ENCODE measurements at places on chromosomes 11 and 22. TPM values are rescaled to one million over a fixed set of nuclear protein-coding genes. Genes with fewer than 3 reads are reported as not detected.
A peak's percentile ranks its signal among the peaks of the same experiment; 100 is the strongest.

SLC35C1 gene
- 10.7 TPM for total RNA-seq

SELENOO gene
- total RNA-seq, result 18.8 TPM

THY1 gene
- total RNA-seq, result 5.4 TPM

APLNR gene
- not detected for total RNA-seq

MPEG1 gene
- total RNA-seq, result not detected

SNRPD3 gene
- total RNA-seq, result 131 TPM

KIRREL3 gene
- total RNA-seq, result not detected

MMP1 gene
- total RNA-seq, result not detected

PGA3 gene
- total RNA-seq, result not detected

DNA sequence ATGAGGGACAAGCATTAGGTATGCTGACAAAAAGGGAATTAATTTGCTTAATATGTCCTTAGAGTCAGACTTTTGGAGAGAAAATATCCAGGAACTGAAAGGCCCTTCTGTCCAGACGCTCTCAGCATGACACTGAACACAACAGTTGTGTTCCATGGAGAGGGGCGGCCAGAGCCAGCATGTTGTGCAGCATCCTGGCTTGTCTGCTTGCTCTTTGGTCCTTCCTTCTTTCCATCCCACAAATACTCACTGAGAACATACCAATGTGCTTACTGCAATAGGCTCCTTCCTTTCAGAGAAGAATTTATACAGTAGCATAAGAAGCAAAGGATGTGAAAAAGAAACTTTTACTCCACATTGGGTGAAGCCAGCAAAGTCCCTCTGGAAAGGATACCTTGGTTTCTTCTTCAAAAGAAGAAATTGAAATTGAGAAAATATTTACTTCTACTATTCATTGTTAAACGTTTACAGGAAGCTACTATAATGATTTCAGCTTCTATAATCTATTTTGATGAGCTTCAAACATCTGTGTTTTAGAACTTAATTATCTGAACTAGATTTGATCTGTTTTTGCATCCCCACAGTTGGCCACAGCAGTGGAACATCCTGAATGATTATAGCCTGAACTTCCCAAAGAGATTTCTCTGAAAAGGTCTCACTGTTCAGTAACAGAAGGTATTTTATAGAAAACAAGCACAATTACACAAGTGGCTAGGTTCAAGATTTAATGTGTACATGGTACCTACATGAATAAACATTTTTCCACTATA, 304.1 kb upstream of the PITPNB start:
- DNase-seq, result no peak

GRCh38 chr11:78855116-78855515, 280.5 kb upstream of the NARS2 start:
- no peak for DNase-seq

DNA sequence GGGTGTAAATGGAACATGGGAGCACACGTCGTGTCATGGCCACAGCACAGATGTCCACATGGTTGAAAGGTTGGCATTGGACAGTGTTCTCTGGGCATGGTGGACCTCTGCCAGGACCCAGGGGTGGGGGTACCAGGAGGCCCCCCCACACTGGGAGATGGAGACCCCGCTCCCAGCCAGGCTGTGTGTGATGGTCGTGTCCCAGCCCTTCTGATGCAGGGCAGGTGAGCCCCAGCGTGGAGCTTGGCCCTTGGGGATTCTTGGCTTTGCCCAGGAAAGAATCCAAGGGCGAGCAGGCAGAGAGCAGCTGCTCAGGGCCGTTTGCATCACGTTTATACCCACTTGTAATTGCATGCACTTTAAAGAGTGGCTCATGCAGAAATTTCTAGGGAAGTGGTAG, 22.0 kb upstream of the BRSK2 start:
- DNase-seq, result no peak

DNA sequence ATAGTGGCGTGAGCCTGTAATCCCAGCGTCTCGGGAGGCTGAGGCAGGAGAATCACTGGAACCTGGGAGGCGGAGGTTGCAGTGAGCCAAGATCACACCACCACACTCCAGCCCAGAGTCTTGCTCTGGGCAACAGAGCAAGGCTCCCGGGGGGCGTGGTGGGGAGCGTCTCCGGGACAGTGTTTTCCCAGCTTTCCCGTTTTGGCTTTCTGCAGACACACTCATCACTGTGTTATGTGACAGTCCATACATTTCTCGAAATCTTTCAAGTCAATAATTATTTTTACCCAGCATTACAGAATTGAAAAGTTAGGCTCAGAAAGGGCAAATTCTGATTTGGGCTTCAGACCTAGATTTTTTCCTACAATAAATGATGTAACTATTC, 31.7 kb downstream of the NEAT1 start:
- DNase-seq, result no peak

DNA sequence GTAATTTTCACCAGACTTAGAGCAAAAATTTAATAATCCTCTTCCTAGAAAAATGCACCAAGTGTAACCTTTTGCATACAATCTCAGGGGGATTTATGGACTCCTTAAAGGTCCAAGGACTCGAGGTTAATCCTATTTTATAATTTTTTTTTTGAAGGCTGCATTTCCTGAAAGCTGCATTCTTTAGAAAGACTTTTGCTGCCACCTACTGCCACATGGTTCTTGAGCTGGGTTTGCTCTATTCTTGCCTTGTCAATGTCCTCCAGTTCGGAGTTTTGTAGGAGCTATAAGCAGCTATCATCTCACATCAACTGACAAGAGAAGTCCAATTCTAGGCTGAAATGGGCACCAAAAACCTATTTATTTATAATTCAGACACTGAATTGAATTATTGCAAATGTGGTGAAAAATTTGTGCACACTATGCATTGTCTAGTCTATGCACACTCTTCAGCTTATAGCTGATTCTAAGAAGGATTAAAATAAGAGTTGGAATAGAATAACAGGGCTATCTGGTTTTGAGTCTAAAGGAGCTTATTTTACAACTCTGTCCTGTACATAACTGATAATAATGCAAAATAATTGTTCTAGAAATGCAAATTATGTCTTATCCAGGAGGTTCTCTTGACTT, 31.3 kb downstream of the TRAF6 start:
- peak; percentile 38 for DNase-seq

- DNase-seq, result no peak
Observed at GRCh38 chr11:19628018-19628417, 84.6 kb upstream of the NAV2 start.

- DNase-seq, result peak; percentile 68
Observed at GRCh38 chr11:133834682-133835592, 10.4 kb downstream of the SPATA19 start.

DNA sequence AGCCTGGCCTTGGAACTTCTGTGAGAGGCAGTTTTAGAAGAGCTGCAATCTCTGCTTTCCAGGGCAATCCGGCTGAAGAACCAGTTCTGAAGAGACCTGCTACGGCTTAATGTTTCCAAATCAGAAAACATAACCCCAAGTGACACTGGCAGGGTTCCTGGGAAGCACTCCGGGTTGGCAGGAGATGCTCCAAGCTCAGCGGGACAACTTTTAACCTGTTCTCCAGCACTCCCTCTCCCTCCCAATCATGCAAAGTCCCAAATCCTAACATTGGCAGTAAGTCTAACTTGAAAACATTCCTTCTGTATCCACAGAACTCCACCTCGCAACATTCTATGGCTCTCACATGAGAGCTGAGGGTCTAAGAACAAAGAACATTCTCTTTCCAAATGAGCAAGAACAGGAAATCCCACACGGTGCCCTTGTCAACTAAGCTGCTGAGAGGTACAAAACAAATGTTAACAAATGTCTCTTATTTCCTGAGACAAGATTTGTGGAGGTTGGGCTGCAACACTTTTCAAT, 48.5 kb upstream of the MN1 start:
- DNase-seq, result no peak

- no peak for DNase-seq
Observed at GRCh38 chr11:119992171-119993051, 145.5 kb downstream of the TRIM29 start.

DNA sequence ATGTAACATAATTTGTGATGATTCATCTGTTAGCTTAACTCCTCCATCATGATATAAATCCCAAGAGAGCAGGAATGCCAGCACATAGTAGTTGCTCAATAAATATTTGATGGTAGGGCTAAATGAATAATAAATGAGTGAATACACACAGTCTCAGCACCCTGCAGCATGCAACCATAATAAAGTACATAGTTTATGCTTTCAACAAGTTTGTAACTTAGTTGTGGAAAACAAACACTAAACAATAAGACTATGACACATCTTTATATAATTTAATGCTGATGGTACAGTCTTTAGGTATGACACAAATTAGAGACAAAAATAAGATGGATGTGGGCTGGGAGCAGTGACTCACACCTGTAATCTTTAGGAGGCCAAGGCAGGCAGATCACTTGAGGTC, 3.8 kb downstream of the ALKBH8 start:
- no peak for DNase-seq

DNA sequence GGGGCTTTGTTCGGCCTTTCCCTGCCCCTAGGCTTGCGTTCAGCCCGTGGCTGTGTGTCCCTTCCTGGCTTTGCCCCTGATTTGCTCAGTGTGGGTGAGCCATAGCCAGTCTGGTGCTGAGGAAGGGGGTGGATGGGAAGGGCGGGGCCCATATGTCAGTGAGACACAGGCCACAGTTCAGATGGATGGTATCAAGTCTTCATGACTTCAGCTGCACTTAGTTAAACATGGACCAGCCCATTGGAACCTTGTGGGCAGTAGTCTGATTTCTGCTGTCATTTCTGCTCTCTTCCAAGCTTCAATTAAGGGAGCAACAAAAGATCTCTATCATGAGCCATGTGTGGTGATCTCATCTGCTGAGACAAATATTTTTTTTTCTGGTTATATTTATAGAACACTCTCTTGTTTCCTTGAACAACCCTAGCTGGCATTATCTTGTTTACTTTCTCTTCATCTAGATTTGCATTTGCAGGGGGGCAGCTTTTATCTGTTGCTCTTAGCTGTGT, 21.6 kb upstream of the PEX26 start:
- DNase-seq, result no peak

DNA sequence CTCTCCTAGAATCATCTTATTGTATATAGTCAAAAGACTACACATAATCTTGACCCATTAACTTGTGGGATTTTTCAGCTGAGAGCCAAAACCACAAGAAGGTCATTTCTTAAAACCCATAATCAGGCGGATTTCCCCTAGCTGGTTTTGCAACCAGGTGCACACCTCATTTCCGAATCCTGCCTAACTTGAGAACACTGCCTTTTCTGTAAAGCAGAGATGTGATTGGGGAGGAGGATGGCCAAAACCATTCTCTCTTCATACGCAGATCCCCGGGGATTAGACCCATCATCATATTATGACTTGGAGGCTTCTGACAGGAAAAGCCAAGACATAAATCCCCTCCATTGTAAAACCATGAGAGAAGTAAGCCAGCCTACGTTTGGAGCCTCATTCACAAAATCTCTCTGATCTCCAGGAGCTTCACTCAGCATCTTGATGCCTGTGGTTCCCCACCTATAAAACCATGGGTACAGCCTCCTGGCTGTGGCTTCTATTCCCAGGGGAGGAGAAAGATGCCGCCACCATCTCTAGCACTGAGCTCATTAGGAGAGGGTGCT, 191.3 kb downstream of the KIF18A start:
- DNase-seq, result no peak

DNA sequence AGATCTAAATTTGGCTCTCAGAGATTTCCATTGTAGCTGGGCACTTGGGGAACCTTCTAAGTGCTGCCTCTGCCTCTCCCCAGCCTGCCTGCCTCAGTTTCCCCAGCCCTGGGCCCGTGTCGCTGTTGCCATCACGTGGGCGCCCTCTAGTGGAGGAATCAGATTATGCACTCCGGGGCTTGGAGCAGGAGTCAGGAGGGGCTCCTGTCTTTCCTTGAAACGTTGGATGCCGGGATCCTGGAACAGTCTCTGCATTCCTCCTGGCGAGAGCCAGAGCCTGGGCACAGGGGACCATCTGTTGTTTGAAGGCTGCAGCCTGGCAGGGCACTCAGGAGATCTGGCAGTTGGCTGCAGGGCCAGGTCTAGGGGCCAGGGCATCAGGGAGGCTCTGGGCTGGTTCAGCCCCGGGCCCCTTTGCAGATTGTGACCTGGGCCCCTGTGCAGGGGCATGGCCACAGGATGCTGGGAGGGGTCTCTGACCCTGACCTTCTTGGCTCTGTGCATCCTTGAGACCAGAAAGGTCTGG, 71.6 kb downstream of the LRP5 start:
- peak; percentile 70 for DNase-seq

- DNase-seq, result no peak
Observed at GRCh38 chr11:124085997-124086846, 29.0 kb upstream of the VWA5A start.

DNA sequence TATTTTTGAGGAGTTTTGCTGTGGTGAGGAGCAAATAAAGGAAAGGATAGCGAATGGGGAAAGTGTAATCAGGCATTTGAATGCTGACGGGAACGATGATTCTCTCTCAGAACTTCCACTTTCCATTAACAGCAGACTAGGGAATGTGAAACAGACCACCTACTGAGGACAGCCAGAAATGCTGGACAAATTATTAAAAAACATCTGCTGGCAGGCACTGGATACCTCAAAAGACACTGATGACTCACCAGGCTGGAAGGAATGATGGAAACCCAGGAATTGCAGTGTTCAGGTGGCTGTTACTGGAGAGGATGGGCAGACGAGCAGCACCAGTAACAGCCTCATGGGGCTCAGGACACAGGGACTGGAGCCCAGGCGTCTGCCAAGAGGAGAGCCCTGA, 33.4 kb downstream of the PLA2G6 start:
- DNase-seq, result no peak

DNA sequence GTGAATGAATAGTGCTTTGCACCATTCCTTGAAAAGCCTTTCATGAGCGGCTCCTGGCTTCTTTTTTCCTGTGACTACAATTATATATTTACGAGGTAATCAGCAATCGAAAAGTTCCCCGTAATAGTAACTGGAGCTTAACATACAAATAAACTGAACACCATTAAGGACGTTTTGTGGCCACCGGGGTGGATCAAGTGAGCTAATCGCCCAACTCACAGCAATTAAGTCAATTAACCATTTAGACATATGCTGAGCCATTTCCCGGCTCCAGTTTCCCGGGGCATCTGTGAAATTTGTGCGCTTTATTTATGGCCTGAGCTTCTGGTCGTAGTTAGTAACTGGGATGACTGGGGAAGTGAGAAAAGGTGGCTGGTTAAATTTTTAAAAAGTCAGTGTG, 465.2 kb downstream of the MIAT start:
- no peak for DNase-seq

DNA sequence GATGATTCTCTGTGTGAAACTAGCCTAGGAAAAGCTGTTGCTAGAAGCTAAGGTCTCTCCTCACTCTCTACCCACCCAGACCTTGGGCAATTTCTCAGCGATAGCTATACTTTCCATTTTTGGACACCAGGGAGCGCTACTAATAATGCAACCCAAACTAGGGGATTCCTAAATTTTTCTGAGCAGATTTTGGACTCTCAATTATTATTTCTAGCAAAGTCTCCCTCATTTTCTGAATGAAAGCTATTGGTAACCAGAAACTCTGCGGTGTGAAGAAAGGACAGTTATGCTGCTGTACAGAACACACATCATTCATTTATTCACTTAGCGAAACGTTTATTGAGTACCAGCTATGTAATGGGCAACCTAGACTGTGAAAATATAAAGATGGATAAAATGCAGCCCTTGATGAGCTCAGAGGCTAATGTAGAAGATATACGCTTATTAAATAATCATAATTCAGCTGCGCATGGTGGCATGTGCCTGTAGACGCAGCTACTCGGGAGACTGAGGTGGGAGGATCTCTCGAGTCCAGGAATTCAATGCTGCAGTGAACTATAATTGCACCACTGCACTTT, 6.1 kb upstream of the STIM1 start:
- peak; percentile 42 for DNase-seq
